COLO829 (cell line): ENCODE measurements at places on chromosomes 1 and 21.

DNA sequence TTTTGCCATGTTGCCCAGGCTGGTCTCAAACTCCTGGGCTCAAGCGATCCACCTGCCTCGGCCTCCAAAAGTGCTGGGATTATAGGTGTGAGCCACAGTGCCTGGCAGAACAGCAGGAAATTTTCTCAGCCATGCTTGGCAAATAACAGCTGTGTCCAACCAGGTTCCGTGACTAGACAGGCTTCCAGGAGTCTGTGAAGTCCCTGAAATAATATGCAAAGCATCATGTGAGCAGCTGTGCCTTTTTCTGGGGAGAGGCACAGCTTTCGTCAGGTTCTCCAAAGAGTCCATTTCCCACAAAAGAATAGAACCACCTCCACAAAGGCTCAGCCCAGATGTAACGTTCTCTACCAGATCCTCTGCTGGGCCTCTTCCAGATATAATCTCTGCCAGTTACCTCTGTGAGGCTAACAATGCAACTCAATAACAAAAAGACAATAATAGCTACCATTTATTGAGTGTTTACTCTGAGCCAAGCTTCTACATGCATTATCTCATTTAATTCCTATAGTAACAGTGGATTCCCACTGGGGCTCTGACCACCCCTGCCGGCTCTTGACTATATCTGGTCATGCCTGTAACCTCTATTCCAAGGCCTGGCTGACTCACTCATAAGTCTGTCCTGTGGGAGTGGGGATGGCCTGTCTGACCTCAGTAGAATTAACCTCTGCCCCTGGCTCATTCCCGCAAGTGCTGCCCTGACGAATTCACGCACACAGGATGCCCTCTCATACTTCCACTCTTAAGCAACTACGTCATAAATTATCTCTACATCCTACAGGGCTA, 4.0 kb upstream of the NKAIN1 start:
- no peak for DNase-seq

DNA sequence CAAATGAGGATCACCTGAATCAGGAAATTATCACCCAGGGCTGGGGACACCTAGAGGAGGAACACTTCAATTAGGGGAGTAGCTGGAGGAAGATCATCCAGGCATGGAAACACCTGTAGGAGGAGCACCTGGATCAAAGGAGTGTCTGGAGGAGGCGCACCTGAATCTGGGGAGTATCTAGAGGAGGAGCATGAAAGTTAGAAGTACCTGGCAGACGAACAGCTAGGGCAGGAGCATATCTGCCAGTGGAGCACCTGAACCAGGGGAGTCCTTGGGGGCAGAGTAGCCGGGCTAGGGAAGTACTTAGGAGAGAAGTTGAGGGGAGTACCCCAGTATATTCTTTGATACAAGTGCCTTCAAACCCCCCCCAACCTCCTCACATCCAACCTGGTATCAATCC, 1.3 kb downstream of the C1orf210 start:
- DNase-seq, result no peak

DNA sequence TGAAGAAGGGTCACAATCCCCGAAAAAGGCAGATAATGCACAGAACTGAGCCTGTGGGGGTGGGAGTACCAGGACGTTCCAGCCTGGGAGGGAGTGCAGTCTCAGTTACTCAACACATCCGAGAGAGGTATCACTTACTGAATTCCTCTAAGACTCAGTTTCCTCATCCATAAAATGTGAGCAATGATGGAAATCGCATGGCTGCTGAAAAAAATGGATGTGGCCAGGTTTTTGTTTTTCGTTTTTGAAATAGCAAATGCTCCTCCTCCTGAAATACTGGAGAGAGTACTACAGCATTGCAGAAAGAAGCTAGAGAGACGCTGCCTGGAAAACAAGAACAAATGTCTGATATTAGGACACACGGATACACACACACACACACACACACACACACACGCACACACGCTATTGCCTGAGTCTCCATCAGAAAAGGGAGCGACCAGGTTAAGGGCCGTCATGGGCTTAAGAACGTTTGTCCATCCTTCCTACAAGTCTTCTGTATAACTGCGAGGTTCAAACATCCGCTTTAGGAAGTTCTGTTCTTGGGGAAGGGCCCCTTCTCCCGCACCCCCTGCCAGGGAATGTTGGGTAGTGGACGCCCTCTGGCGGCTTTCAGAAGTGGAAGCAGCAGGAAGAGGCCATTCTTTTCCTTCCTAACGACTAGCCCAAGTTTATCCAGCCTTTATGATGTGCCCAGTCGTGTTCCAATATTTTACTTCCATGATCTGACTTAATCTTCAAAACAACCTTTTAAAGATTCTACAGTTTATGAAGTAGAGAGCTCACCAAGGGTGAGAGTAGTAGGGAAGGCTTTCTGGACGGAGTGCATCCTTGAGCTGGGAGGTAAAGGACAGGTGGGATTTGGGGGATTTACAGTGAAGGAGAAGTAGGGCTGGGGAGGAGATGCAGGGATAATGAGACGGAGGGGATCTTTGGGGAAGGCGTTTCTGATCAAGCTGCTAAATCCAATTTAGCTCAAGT, 699 bp upstream of the NES start:
- DNase-seq, result peak; percentile 77

GRCh38 chr1:228647523-228648444, 87.5 kb upstream of the RHOU start:
- no peak for DNase-seq

GRCh38 chr1:203299169-203299568, 6.2 kb upstream of the BTG2 start:
- DNase-seq, result no peak

GRCh38 chr1:234782791-234783190, 172.8 kb upstream of the IRF2BP2 start:
- no peak for DNase-seq

- no peak for DNase-seq
Measured at GRCh38 chr1:22971161-22971560, 1.5 kb downstream of the LACTBL1 start.

DNA sequence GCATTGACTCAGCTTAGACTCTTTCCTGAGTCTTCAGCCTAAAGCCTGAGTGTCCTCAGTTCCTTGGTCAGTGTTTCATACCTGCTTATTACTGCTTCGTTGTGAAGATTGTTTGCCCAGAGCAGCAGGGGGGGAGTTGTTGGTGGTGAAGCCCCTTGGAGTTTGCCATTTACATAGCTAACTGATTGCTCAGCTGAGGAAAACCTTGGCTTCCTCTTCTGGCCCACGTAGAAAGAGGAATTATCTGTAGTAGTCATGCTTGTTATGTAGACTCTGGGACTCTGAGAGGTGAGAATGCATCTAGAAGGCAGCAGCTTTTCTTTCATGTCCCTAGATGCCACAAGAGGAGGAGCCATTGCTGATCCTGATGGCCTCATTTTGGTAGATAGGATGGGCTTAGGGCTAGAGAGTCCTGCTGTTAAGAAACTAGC, 125.9 kb downstream of the MAST2 start:
- peak; percentile 6 for DNase-seq

- DNase-seq, result no peak
Measured at GRCh38 chr1:75725266-75725665, 757 bp downstream of the ACADM start.

GRCh38 chr1:154574716-154575115, 7.1 kb downstream of the CHRNB2 start:
- DNase-seq, result no peak

DNA sequence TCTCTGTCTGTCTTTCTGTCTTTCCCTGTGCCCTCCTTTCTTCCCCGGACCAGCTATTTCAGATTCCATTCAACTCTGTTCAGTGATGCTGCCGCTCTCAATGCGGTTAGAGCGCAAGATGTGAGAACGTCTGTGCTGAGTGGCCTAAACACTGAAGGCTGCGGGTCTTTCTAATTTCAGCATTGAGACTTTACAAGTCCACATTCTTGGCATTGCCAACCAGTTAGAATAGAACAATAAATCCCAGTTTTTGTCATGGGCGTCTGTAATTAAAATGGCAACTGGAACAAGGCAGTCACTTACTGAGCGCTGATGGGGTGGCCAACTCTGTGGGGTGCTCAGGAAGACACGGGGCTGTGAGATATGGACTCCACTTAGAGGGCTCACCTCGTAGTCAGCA, 112.8 kb downstream of the DHRS3 start:
- DNase-seq, result no peak

- DNase-seq, result no peak
Measured at GRCh38 chr1:18662286-18662639, 31.6 kb downstream of the PAX7 start.

DNA sequence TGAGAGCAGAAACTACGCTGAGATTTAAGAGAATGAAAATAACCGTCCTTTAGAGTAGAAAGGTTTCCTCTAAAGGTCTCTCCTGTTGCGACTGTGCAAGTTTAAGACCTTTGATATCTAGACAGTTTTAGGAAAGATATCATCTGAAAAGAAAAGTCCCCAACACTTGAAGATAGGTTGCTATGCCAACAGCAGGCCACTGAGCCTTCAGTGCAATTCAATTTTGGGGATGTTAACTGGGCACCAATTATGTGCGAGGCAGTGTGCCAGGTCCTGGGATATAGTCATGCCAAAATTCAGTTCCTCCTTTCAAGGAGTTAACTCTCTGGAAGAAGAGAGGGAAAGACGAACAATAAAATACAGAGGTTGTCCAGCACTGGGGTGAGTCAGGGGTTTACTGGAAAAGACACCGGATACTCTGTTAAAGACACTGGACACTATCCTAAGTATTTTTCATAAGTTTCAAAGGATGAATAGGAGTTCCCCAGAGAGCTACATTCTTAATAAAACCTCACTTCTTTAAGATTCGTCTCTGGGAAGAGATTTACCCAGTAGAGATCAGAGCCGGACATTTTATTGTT, 25.5 kb upstream of the ZNF281 start:
- DNase-seq, result peak; percentile 88

DNA sequence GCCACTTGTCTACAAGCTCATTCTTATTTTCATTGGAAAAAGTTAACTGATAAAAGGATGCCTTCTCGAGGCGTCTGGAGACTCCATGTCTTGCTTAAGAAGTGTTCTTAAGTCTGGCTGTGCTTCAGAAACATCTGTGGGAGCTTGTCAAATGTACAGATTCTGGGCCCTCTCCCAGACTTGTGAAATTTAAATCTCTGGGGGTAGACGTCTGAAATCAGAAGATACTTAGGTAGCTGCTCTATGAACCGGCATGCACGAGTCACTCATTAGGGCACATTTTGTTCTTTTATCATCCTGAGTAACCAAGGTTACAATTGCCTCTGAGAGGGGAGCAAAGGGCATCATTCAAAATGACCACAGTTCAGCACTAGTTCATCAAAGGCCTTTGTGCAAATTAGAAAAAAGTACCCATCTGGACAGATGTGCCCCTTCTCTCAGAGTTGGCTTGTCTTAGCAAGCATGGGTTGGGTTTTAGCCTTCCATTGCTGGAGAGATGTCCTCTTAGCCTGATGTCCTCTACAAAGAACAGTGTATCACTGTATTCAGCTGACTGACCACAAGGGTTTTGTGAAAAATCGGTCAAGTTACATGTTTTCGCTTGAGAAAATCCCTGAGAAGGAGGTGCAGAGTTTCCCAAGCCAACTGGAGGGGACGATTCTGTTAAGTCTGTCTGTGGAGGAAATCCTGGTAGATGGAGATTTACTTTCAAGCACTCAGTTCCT, 156.9 kb downstream of the ASTN1 start:
- no peak for DNase-seq

GRCh38 chr1:237677979-237678378, 212.7 kb downstream of the ZP4 start:
- peak; percentile 29 for DNase-seq

- peak; percentile 81 for DNase-seq
Measured at GRCh38 chr1:158002631-158003405, 9.4 kb downstream of the KIRREL1 start.

DNA sequence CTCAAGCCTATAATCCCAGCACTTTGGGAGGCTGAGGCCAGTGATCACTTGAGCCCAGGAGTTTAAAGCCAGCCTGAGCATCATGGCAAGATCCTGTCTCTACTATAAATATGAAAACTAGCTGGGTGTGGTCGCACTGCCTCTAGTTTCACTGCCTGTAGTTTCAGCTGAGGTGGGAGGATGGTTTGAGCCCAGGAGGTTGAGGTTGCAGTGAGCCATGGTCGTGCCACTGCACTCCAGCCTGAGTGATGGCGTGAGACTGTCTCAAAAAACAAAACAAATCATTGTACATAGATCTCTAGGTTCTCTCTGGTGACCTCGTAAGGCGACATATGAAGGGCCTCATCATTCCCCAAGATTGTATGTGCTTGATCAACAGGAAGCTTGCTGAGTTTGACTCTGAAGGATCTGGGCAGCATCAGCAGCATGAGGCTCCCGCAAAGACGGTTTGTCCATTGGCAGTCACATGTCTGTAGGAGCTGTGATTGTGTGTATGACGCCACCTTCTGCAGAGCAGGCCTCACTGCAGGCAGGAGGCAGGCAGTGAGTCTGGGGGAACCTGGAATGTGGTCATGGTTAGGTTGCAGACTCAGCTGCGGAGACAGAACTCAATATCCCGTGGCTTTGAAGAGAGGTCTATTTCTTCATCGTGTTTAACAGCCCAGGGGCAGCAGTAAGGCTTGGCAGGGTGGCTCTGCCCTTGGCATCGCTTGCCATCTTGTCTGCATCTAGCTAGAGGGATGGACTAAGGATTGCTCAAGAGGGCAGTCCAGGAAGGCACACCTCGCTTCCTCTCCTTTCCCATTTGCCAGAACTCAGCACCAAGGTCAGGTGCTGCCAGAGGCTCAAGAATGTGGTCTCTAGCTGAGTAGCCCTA, 14.0 kb downstream of the ATP5PO start:
- DNase-seq, result peak; percentile 35

- DNase-seq, result no peak
Measured at GRCh38 chr1:243991650-243992049, 59.4 kb upstream of the ZBTB18 start.

- DNase-seq, result no peak
Measured at GRCh38 chr1:119115311-119115710, 25.1 kb downstream of the WARS2 start.

- no peak for DNase-seq
Measured at GRCh38 chr1:61263905-61264824, 181.8 kb downstream of the NFIA start.

GRCh38 chr1:21614419-21615115, 54.6 kb downstream of the RAP1GAP start:
- DNase-seq, result no peak

DNA sequence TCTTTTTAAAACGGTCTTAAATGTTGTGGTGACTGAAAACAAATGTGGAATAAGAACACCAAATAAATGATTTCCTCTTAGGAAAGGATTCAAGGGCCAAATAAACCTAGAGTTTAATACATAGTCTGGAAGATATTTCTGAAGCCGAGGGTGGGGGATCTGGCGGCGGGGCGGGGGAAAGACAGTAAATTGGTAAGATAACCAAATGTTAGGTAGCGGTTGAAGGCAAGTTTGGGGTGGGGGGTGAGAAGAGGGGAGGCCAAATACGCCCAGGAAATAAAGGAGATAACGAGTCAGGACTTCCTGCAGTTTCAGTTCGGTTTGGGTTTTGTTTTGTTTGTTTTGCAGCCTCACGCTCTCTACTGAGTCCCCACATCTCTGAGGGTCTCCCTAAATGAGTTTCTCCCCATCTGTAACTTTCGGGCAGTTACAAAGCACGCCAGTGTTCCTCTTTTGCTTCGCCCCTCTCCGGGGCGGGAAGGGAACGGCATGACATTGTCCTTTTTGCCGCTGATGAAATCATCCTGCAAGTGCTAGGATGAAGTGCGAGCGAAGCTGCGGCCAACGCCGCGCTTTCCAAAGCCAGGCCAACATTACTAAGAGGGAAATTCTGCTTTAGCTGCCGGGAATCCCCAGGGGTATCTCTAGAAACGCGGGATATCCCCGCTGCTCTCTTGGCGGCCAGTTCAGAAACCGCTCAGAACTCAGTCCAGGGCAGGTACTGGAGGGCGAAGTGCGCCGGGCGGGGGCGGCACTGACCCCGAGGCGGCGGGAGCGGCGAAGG, 844 bp downstream of the NIBAN1 start:
- DNase-seq, result no peak
